KBM-7 (cell line): ENCODE measurements at places on chromosomes 7 and 10.

DNA sequence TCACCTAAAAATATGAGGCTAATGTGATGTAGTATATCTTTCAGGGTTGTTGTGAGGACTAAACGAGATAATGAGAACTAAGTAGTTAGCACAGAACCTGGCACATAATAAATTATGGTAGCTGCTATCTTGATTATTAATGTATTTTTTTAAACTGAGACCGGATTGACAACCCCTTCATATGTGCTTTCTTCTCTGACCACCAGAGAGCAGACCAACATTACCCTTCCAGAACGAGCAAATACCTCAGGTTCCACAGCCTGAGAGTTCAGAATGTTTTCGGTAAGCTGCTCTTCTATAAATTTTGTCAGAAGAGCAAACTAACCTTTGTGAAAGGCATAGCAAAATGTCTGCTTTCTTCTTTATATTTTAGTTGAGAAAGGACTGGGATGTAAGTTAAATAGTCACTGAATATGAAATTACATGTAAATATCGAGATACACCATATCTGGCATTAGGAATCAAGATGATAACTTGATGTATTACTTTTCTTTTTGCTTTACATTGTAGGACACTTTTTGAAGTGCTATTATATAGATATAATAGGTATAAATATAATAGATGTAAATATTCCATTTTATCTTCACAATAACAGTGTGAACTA lies 13.6 kb upstream of the BPGM start:
- DNase-seq, result peak; percentile 56

- DNase-seq, result peak; percentile 48
Measured at GRCh38 chr7:99141841-99142726, 1.8 kb downstream of the SMURF1 start.

DNA sequence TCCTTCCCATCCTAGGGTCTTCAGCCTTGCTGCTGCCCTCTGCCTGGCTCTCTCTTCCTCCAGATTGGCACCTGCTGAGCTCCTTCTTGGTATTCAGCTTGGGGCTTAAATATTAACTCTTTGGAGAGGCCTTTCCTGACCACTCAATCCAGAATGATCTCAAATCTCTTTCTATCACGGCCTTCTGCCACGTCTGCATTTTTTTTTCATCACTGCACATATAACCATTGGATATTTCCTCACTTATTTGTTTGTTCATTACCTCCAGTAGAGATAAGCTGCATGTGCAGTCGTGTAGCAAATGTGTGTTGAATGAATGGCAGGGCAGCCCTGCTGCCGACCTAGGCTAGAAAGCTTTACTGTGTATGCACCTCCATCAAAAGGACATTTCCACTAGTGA lies 51.6 kb upstream of the MPP7 start:
- no peak for DNase-seq

GRCh38 chr10:7763929-7764328 lies 23.9 kb downstream of the KIN start:
- peak; percentile 30 for DNase-seq

- no peak for DNase-seq
Measured at GRCh38 chr7:4144811-4145510, 537.1 kb upstream of the FOXK1 start.

DNA sequence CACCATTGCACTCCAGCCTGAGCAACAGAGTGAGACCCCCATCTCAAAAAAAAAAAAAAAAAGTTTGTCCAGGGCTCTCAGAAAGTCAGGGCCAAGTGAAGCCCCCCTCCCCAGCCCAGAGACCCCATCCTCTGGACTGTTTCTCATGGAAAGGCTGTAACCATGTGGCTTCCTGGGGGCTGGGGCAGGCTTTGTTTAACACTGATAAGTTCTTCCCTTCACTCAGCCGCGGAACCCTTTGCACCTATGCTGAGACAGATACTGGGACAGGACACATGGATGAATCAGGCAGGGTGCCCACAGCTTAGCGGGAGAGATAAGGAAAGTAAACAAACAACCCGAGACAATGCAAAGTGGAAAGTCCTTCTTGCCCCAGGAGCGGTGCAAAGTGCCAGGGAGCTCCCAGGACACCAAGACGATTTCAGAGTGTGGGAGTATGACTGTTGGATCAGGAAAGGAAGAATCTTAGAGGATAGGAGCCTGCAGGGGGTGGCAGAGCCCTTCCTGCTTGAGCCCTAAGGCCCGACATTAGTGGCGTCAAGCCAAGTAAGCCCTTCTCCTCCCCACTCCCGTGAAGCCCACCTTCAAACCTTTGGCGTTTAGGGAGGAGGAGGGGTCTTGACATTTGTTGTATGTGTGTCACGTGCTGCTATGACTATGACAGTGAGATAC lies 11.6 kb downstream of the MLXIPL start:
- DNase-seq, result peak; percentile 52

DNA sequence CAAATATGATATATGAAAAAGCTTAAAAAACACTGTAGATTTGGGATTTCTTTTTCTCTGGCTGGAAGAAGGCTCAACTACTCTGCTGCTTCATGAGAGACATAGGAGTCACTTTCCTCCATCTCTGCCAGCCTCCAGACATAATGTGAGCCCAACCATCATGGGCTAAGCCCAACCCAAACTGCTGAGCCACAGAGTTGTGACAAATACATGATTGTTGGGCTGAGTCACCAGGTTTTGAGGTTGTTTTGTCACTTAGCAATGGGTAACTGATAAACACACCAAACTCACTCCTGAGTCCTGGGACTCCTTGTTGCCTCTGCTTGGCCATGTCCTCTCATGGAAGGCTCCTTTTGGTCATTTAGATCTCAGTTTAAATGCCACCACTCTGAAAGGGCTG lies 381.8 kb upstream of the FZD8 start:
- peak; percentile 8 for DNase-seq

- DNase-seq, result no peak
Measured at GRCh38 chr7:124652237-124652636, 113.4 kb downstream of the GPR37 start.

- DNase-seq, result no peak
Measured at GRCh38 chr10:114917927-114918672, 19.9 kb upstream of the TRUB1 start.

- no peak for DNase-seq
Measured at GRCh38 chr10:133117688-133118071, 30.0 kb downstream of the ADGRA1 start.

- DNase-seq, result no peak
Measured at GRCh38 chr7:105623378-105623777, 42.1 kb upstream of the EFCAB10 start.

- no peak for DNase-seq
Measured at GRCh38 chr10:306007-306674, 170.9 kb downstream of the ZMYND11 start.

- DNase-seq, result no peak
Measured at GRCh38 chr10:131315344-131315743, 3.8 kb upstream of the TCERG1L start.

- DNase-seq, result no peak
Measured at GRCh38 chr7:158345731-158346130, 241.9 kb downstream of the PTPRN2 start.

DNA sequence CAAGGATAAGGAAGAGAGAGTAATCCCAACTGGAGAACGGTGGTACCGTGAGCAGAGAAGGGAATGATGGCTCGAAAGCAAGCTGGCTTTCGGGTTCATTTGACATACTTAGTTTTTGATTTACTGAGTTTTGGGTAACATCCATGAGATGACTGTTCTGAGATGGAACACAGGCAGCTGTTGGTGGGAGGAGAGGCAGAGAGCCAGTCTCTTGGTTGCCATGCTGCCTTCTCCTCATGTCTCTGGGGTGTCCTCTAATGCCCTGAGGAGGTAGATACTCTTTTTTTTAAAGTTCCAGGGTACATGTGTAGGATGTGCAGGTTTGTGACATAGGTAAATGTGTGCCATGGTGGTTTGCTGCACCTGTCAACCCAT lies 76.4 kb upstream of the NRP1 start:
- no peak for DNase-seq

DNA sequence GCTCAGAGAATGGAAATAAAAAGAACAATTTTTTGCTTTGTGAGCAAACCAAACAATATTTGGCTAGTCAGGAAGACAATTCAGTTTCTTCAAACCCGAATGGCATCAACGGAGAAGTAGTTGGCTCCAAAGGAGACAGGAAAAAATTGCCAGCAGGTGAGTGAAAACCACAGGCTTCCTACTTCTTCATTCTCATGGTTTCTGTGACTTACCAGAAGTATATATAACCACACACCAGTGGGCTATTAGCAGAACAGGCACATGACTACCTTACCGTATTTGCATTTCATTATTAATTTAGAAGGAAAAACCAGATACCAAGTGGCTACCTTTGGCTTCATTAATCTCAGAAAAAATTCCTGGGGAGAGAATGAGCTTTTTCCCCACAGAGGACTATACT lies 8.8 kb downstream of the TDRD1 start:
- DNase-seq, result no peak

DNA sequence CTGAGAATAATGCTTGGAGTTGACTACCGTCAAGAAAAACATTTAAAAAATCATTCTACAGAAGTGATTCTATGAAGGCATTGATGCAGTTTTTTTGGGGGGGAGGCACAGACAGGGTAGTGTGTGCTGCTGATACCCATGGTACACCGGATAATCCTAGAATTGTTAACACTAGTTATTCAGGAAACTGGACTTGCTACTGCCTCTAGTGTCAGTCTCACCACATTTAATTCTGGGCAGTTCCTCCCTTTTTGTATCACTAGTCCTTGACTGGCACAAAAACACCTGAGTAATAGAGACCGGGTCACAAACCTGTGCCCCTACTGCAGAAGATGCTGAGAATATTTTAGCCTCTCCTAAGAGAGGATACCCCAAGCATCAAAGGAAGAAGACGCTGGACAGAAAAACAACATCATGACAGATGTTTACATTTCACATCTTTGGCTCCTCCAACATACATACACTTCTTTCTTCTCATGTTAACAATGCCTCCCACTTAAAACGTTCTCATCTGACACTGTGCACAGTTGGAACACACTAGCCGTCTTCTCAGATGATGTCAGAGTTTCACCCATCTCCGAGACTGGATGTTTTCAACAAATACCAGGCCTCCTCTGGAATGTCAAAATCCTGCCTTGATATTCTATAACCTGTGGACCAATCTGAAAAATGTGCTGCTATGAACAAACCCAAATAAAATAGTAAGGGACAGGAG lies 13.1 kb upstream of the TCAF1 start:
- no peak for DNase-seq

- no peak for DNase-seq
Measured at GRCh38 chr10:128576336-128576735, 450.1 kb upstream of the MKI67 start.

DNA sequence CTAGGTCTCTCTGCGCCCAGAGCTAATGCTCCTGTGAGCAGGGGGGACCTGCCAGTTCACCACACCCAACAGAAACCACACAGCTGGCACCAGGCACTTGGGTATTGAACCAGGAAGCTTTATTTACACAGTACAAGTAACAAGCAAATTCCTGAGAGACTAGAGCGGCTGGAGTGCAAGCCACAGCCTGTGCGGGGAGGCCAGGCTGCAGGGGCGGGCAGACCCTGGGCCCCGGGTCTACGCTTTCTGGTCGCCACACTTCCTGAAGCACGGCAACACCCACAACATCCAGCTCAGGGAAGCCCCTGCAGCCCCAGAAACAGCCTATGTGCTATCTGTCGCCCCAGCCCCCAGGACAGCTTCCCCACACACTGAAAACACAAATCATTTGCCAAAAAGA lies 125.0 kb downstream of the FAM53B start:
- peak; percentile 75 for DNase-seq

GRCh38 chr7:105250706-105251105 lies 138.0 kb downstream of the SRPK2 start:
- DNase-seq, result no peak

- DNase-seq, result peak; percentile 87
Measured at GRCh38 chr7:26078437-26079336, 73.3 kb upstream of the NFE2L3 start.

GRCh38 chr7:55307123-55307916 lies 57.8 kb upstream of the LANCL2 start:
- no peak for DNase-seq

- peak; percentile 45 for DNase-seq
Measured at GRCh38 chr7:26192485-26193087, 8.0 kb downstream of the HNRNPA2B1 start.

- no peak for DNase-seq
Measured at GRCh38 chr7:98881561-98882315, 3.4 kb downstream of the TRRAP start.

- no peak for DNase-seq
Measured at GRCh38 chr7:132977234-132977633, 104.7 kb downstream of the CHCHD3 start.

DNA sequence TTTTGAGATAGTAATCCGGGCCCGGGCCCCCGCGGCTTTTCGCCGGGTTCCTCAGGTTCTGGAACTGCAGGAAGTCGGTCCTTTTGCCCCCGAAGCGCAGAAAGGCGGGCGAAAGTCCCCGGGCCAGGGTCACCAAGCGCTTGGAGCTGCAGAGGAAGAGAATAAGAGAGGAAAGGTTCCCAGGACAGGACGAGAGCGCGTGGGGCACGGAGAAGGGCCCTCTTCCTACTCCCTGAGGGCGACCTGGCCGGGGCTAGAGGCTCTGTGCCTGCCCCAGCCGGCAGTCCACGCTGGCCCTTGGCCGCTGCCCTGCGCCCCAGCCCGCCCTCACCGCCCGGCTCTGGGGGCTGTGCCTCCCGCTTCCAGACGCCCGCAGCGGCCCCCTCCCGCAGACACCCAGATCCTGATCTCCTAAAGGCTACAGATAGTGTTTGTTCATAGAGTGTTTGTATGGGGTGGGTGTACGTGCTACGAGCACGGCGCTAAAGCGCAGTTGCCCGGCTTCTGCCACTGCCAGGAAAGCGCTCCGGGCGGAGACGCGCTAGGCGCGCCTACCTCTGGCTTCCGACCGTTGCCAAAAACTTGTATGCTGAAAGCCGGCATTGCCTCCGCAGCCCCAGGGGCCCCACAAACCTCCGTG lies 3.2 kb downstream of the HPSE2 start:
- DNase-seq, result no peak

DNA sequence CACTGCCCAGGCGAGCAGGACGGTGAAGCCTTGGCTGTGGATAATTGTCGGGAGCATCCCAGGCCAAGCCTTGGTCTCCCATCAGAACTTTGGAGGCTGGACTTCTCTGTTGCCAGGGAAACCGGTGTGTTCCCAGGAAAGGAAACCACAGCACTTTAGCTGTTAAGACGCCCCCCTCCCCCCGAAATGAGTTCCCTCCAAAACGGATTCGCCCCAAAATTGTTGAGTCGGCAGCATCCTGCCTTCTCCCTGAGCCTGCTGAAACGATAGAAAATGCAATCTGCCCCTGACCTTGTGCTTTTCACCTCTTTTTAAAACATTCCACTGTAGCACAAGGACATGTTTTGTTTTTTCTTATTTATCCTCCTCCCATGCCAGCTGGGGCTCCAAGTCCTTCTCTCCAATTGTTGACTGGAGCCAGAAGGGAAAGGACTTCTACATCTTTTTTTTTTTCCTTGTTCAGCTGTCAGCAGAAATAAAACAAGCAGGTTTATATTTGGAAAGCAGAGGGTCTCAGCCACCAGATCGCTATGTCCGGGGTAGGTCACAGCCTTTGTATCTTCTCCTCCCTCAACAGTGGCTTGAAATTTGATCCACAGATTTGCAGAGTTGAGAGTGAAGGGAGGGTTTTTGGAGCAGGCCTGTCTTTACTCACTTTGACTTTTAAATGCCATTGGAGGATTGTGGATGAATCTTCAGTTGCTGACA lies 116.5 kb downstream of the ZMIZ1 start:
- DNase-seq, result no peak

- peak; percentile 88 for DNase-seq
Measured at GRCh38 chr7:100015232-100016214, at the start of gene ZKSCAN1. Gene ZKSCAN1 (plus strand): TSS chr7:100015596. CDS start chr7:100023507, 7,911 bp downstream.

GRCh38 chr10:1855911-1856310 lies 118.6 kb upstream of the ADARB2 start:
- DNase-seq, result no peak

- DNase-seq, result no peak
Measured at GRCh38 chr7:51455513-51455912, 138.9 kb upstream of the COBL start.
